Brain (organoid and tissue), 16 donors: ENCODE measurements at places on chromosomes 3 and 15.

DNA sequence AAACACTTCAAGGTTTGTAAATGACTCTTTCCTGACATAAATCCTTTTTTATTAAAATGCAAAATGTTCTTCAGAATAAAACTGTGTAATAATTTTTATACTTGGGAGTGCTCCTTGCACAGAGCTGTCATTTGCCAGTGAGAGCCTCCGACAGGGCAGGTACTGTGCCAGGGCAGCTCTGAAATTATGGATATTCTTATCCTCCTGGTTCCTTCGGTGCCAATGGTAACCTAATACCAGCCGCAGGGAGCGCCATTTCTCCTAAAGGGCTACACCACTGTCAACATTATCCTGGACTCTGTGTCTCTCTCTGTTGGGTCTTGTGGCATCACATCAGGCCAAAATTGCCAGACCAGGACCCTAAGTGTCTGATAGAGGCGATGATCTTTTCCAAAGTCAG lies 33.0 kb downstream of the CHDH start:
- DNase-seq = no peak

DNA sequence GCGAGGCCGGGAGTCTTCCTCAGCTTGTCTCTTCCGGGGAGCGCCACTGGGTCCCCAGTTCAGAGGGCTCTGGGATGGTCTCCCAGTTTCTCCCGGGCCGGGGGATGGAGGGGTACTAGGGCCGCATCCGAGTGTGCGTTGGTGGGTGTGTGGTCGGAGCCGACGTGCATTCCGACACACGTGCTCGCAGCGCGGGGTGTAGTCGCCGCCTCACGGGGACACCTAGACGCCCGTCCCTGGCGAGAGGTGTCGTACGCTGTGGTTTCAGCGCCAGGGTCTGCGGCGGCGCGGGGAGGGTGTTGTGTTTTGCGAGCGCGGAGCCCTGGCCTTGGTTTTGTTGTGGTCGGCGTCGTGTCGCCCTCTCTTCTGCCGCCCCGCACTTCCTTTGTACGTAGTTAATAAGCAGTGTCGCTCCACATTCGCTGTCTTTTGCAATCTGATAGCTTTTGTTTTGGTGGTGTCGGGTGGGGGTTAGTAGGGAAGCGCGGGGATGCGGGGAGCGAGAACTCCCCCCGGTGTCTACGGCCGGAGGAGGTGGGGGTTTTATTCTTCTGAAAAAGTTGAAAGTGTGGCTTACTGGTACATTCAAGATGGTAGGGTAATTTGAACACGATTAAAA lies 2.2 kb downstream of the IGF1R start:
- DNase-seq = peak; percentile 61

- DNase-seq = peak; percentile 90
Measured at GRCh38 chr3:66592927-66593625, 92.3 kb upstream of the LRIG1 start.

DNA sequence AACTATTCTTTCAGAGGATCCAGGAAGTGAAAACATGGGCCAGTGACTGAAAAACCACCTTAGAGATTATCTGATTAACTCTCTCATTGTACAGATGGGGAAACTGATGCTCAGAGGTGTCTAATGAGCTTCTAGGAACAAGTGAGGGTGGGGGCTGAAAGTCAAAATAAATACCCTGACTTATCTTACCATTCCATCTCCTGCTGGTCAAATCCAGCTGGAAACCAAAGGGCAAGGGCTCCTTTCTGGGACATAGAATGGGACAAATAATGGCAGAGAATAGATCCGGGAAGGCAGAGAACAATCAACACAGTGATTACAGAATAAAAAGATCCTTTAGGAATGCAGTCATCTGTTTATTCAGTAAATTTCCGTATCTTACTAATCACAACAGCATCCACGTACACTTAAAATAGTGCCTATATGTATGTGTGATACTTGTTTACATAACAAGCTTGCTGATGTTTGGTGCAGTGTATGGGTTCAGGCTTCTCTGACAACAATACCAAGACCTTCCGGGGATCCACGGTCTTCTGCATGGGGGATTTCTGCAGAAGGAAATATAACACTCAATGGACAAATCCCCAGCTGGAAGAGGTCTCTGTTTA lies 173.2 kb downstream of the THSD4 start:
- no peak for DNase-seq

- no peak for DNase-seq
Measured at GRCh38 chr15:40755812-40756208, 756 bp upstream of the RMDN3 start.

GRCh38 chr15:64522226-64522823 lies 61.9 kb downstream of the ZNF609 start:
- no peak for DNase-seq

DNA sequence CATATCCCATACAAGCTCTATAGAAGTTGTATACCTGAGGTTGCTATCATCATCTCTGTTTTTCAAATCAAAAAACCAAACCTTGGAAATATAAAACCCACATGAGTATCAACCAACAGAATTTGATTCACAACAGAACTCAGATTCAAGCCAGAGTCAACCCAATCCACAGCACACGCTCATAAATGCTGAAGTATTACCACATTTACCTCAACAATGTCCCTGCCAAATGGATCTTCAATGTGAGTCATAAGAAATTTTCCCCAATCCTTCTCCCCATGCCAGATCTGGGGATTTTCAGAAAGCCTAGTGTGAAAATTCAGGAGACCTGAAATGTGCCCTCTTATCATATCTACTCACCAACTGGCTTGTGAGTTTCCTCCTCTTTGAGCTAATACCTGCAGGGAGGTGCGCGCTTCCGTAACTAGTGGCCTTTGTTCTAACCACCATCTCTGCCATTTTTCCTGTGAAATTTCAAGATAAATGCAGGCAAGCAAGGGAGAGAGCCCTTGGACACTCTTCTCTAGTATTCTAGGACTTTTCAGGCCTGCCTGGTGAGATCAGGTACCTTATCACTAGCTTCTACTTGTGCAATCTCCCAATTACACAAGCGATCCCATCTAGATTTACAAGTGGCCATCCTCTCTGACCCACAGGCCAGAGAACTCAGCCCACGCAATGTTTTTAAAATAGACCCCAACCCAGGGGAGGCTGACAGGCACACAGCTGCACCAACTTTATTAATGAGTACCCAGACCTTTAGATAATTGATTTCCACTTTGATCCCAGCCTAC lies 1076.9 kb upstream of the CFAP20DC start:
- no peak for DNase-seq

DNA sequence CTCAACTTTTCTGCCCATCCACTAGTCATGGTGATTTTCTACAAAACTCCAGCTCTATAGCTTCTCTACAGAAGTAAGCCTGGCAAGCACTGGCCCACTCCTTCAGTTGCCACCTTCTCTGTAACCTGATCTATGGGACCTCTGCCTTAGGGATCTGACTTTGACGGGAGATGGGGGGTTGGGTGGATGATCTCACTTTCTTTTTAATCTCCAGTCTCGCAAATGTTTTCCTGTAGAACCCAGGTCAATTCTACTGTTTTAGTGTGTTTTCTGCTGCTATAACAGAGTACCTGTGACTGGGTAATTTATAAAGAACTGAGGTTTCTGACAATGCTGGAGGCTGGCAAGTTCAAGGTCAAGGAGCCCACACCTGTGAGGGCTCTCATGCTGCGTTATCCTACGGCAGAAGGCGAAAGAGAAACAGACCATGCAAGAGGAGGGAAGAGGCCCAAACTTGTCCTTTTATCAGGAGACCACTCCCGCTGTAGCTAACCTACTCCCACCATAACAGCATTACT lies 189.9 kb upstream of the THRB start:
- DNase-seq = no peak

- no peak for DNase-seq
Measured at GRCh38 chr15:50973605-50974004, 65.1 kb downstream of the AP4E1 start.

DNA sequence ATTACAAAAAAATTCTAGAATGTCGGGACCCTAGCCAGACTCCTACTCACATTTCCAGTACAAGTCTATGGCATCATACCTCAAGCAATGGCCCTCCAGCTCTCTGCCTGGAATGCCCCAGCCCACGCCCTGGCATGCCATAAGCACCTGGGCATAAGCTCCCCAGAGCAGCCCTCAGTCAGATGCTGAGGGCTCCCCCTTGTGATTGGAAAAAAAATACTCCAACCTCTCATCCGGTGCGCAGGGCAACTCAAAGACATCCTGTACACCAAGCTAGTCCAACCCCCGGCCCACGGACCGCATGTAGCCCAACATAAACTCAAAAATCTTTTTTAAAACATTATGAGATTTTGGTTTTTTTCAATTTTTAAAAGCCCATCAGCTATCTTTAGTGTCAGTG lies 115.4 kb downstream of the NEK10 start:
- no peak for DNase-seq

DNA sequence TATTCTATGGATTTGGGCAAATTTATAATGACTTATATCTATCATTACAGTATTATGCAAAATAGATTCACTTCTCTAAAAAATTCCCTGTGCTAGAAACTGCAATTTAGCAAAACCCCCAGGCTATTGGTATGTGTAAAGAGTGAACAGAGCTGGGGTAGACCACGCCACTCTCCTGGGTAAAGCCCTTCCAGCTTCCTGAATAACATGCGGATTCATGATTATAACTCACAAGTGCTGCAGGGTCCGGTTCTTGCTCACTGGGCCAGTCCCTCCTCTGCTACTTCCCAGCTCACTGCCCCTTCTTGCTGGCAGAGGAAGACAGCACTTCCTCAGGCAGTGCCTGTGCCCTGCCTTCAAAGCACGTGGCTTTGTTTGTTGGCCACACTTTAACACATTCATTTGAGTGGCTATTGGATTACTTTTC lies 4.1 kb downstream of the CD80 start:
- no peak for DNase-seq

DNA sequence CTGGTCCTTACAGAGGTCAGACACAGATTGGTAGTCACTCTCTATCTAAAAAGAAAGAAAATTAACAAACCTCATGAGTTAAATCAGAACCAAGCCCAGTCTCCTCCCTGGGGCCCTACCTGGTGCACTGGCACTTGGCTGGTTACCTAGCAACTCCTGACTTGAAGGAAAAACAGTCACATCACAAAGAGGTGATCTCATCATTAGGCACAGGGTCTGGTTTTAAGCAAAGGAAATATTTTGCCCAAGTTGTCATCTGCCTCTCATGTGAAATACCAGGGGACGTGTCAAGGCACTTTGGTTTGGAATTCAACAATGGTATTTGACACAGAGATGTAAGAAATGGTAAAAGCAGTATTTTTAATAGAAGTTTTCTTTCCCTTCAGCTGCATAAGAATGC lies 47.7 kb upstream of the FMN1 start:
- DNase-seq = peak; percentile 45

GRCh38 chr3:104796556-104796955 lies 570.2 kb upstream of the ALCAM start:
- DNase-seq = no peak

GRCh38 chr3:16013568-16013967 lies 160.9 kb upstream of the GALNT15 start:
- DNase-seq = no peak

GRCh38 chr3:162684260-162684659 lies 1187.7 kb downstream of the OTOL1 start:
- DNase-seq = no peak

- no peak for DNase-seq
Measured at GRCh38 chr3:162491952-162492351, 995.3 kb downstream of the OTOL1 start.

DNA sequence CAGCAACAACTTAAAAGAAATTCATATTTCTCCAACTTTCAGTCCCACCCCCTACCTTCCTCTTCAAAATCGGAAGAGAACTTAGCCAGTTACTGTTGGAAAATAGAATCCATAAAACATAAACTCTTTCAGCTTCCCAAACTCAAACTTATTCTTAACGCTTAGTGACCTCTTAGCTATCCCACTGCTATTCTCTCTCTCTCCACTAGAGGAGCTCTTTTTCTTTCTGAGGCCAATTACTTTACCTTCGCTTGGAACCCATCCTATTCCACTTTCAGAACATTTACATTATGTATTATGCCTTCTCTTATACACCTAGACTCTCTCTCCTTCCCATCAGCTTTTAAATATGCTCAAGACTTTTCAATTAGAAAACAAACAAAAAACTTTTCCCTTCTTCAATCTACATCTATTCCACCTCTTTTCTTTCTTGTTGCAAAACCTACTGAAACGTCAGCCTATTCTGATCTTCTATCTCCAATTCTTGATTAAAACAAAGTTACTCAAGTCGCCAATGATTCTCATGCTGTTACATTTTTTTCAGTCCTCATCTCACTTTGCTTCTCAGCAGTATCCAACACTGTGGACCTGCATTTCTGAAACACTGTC lies 13.4 kb upstream of the GHSR start:
- no peak for DNase-seq

GRCh38 chr3:120420928-120421551 lies 29.8 kb downstream of the FSTL1 start:
- DNase-seq = peak; percentile 88

DNA sequence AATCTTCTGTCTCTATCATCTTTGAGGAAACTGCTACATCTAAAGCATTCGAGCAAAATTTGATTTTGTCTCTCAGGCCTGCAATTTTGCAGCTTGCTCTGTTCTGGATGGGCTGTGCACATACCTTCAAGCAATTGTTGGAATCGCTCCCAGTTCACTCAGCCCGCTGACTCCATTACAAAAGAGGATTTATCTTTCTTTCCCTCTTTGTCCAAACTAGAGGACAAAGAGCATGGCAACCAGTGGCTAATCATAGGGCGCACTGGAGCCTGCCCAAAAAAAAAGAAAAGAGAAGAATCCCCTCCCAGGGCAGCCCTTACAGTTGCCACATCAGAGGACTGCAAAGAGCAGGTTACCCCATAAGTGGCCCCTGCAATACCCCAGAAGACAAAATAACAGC lies 49.0 kb upstream of the DUT start:
- peak; percentile 65 for DNase-seq

DNA sequence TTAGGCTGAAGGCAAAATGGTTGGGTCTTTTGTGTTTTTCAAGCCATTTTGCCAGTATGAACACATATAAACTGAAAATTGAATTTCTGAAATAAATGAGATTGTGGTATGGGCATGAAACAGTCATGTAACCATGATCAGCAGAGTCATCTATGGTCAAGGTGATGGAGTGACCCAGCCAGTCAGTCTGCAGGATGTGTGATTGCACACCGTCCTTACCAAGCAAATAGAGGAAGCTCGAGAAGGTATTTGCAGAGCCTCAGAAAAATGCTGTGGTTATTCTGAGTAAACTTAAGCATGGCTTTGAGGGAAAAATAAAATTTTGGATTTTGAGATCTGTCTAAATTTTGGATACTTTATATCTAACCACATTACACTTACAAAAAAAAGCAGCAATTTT lies 95.9 kb upstream of the RNF7 start:
- DNase-seq = no peak

DNA sequence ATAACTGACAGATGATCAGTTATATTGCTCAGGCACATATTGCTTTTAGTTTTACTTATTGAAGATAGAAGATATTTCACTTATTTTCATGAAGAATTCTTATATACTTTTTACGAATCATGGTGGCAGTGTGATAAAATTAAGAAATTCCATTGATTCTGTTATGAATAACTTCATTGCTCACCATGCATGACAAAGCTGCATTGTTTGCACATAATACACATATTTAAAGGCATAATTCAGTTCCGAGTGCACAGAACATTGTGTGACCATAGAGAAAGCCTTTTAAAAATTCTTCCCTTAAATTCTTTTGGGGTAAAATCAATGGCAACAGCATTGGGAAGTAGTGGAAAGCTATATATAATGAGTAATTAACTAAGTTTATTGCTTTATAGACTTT lies 82.5 kb upstream of the NAALADL2 start:
- DNase-seq = no peak
